ENCODE measurements at places on chromosomes 3 and 15.

GRCh38 chr15:25910832-25911231, 47.7 kb upstream of the ATP10A start:
- DNase-seq, result no peak

DNA sequence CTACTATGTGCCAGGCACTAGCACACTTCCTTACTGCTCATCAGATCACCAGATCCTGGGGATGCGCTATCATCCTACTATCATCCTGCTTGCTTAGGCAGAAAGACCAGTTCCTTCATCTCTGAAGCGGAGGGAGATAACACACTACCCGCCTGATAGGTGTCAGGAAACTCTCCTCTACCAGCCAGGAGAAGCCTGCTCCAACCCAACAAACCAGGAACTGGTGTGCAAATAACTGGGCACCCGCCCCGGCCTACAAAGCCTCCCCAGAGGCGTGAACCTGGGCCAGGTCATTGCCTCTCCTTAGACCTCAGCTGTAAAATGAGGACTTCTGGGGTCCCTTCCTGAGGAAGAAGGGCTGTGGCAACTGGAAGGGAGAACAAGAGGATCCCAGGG, 61.5 kb downstream of the HOMER2 start:
- DNase-seq, result no peak

GRCh38 chr3:1623896-1624295, 474.8 kb upstream of the CNTN4 start:
- DNase-seq, result no peak

GRCh38 chr15:25514522-25514921, 75.7 kb upstream of the UBE3A start:
- no peak for DNase-seq

GRCh38 chr15:61780278-61780980, 279.8 kb downstream of the VPS13C start:
- no peak for DNase-seq

DNA sequence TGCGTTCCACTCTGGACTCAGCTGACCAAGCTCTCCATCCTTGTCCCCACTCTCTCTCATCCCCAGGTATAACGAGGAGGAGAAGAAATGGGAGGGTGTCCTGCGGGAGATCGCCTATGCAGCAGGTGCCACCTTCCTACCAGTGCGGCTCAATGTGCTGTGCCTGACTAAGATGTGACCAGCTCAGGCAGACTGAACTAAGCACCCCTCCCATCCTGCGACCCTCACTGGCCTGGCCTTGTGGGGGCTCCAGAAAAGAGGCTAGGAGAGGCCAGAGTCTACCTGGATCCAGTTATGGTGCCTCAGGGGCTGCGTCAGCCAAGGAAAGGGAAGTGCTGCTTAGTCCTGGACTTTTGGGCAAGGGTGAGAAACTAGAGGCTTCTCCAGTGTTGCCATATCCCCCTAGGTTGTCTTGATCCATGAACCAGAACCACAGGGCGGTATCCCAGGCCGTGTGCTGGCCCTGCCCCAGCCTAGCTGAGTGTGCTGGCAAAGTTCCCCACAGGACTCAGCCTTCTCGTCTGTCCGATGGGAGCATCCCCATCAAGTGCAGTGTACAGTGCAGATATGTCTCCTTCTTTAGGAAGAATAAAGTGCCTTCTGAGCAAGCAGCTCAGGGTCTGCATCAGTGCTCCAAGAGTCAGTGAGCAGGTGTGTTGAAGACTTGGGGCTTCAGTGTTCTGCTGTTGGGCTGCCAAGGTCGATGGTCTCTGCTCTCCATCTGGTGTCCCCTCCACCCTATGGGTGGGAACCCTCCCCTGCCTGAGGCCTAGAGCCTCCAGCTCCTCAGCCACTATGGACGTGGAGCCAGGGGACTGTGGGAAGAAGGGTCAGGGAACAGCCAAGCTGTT, 6.7 kb downstream of the KLHL40 start:
- no peak for DNase-seq

GRCh38 chr3:185874119-185874518, 49.3 kb upstream of the IGF2BP2 start:
- no peak for DNase-seq

DNA sequence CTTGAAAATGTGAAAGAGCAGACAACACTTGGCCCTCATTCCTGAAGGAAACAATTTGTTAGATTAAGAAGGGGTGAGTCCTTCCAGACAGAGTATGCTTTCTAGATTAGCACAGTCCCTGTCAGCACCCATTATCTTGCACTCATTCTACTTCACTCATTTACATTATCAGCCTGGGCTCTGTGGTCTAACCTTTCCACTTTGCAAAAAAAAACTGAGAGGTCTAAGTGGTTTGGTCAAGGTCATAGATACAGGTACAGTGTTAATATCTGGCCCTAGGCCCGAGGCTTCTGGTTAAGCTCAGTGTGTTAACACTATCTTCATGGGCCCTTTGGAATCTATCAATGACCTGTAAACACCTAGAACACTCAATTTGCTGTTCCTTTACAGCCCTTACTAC, 123.4 kb upstream of the LRRN1 start:
- no peak for DNase-seq

DNA sequence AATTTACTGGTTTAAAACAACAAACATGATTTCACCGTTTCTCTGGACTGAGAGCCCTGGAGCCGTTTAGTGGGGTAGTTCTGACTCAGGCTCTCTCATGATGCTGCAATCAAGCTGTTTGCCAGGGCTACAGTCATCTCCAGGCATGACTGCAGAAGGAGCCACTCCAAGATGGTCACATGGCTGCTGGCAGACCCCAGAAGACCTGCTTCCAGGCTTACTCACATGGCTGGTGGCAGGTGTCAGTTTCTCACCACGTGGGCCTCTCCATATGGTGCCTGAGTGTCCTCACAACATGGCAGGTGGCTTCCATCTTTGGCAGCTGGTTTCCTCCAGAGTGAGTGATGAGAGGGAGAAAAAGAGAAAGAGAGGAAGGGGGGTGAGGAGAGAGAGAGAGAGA, 378.3 kb upstream of the RGMA start:
- no peak for DNase-seq

- DNase-seq, result no peak
Measured at GRCh38 chr3:187454085-187454815, 86.1 kb downstream of the RTP4 start.

DNA sequence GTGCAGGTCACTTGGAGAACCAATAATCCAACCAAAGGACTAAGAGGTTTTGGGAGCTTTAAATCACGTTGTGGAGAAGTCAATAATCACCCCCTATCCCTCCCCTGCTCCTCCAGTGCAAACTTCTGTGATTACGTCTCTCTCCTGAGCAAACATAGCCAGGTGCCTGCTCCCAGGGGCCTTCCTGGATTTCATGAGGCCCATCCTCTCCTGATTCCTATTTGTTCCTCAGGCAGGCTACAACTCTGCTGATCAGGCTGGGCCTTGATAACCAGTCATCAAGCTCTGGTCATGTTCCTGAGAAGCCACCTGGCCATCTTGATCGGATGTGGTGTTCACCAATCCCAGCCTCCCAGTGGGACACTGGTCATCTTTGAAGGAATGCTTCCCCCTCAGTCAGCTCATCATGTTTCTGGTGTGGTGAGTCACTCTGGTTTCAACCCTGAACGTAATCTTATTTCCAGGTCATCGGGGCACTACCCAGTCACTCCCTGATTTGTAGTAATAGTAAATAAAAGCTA, 2.9 kb upstream of the ZNF710 start:
- peak; percentile 50 for DNase-seq

DNA sequence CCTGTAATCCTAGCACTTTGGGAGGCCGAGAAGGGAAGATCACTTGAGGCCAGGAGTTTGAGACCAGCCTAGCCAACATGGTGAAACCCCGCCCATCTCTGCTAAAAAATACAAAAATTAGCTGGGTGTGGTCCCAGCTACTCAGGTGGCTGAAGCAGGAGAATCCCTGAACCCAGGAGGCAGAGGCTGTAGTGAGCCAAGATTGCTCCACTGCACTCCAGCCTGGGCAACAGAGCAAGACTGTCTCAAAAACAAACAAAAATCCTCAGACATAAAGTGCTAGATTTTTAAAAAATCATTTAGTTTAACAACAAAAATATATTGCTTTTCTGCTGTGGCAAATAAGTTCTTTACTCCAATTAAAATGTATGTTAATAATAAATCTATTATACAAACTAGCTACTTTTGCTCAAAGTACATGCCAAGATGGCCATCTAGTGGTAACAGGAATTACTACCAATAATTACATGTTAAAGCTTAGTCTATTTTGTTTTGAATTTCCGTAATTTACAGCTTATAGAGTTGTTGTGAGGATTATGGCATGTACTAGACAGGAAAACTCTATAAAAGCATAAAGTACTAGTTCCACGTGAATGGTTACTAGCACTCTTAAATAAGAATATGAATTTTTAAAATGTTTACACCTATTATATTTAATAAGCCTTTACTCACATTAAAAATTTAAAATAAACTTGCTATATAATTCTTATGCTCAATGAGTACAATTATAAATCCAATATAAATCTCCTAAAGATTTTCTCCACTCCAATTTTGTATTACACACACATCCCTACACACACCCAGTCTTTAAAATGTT, 39.0 kb downstream of the GABPB1 start:
- peak; percentile 69 for DNase-seq

DNA sequence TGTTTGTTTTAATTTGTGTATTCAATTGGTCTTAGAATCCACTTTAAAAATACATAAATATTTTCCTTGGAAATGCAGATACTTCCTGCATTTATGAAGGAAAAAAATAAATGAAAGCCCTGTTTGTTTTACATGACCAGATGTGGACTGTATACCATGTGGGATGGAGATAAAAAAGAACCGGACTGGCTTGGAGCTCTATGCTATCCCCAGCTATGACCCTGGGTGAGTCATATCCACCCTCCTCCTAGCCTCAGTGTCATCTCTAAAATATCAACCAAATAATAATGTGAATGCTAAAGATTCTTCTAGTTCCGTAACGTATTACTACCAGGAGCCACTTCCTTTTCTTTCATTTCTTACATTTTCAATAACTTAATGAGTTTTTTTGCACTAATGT, 44.5 kb upstream of the PDZRN3 start:
- no peak for DNase-seq

DNA sequence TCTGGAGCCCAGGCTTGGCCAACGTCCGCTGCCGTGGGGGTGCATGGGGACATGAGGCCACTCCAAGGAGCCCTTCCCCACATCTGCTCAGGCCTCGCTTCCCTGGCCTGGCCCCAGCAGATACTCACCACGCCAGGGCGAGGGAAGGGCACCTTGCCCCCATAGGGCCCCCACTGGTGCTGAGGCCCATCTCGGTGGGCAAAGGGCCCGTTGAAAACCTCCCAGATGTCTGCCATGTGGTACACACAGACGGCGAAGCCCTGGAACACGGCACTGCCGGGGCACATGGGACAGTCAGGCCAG, 4.7 kb downstream of the SEMA3G start:
- no peak for DNase-seq

GRCh38 chr15:99454941-99455788, 110.6 kb upstream of the MEF2A start:
- peak; percentile 39 for DNase-seq

DNA sequence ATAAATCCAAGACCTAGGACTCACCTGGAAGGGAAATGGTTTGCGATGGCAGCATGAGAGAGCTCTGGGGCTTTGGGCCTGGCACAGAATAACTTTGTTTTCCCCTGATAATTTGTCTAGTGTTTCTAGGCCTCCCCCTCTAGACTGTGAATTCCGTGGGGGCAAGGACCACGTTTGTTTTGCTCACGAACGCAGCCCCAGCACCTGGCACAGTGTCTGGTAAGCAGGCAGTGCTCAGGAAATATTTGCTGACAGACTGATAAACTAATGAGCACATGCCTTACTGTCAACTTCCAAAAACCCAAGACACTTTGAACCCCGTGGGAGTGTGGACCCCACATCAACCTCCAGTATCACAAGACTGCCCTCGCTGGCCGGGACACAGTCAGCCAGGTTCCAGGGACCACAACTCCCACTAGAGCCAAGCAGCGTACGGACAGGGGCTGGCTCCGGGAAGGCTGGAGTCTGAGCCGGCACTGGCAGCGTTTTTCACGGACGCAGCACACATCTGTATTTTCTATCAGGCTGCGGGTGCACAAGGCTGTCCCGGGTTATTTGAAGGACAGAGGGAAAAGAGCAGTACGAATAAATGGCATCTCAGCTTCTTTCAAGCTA, 146.5 kb downstream of the XXYLT1 start:
- DNase-seq, result no peak

GRCh38 chr3:127632035-127632820, 3.2 kb downstream of the PODXL2 start:
- DNase-seq, result no peak

GRCh38 chr15:42736178-42736792, 643 bp downstream of the CDAN1 start:
- peak; percentile 44 for DNase-seq

DNA sequence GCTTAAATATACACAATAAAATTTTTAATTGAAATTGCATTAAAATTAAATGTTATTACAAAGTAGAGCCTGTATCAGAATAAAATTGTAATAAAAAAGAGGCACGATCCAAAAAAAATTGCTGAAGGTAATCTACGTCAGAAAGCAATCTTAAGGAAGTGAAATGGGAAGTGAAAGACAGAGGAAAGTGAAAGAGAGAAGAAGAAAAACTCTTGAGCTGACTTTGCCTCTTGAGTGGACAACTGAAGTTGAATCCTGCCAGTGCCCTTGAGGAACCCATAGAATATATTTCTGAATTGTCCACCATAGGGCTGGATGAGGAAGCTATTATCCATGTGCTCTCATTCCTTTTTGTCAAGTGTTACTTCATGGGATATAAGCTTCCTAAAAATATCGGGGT, 285.1 kb upstream of the STAC start:
- no peak for DNase-seq

GRCh38 chr3:31357451-31357850, 175.3 kb upstream of the STT3B start:
- DNase-seq, result no peak

DNA sequence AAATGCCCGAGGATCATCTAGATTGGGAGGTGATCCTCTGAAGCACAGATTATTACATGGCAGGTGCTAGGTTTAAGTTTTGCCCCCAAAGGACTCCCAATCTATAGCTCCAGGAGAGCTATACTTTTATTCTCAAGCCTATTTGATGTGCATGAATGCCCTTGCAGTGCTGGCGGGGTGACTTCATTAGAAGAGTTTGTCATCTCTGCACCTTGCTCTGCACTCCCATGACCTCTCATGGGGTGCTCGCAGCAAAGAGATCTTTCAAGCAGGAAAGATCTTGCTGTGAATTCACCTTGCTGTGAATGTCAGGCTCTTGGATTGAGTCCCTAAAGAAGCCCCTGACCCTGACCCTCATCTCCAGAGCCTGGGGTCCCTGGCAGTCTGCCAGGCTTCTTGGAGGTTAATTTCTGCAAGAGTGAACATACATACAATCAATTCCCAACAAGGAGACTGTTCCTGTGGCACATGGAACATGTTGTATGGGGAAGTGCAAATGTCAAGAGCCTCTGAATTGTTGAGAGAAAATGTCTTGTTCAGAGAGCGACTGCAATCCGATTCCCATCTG, 45.9 kb downstream of the FAM43A start:
- DNase-seq, result no peak
